Fibroblast of pulmonary artery (primary cell): ENCODE measurements at places on chromosomes 16 and 17.
A peak's percentile ranks its signal among the peaks of the same experiment; 100 is the strongest.

GRCh38 chr16:35750701-35751104 is 2291.3 kb downstream of the TP53TG3F start:
- DNase-seq = no peak

DNA sequence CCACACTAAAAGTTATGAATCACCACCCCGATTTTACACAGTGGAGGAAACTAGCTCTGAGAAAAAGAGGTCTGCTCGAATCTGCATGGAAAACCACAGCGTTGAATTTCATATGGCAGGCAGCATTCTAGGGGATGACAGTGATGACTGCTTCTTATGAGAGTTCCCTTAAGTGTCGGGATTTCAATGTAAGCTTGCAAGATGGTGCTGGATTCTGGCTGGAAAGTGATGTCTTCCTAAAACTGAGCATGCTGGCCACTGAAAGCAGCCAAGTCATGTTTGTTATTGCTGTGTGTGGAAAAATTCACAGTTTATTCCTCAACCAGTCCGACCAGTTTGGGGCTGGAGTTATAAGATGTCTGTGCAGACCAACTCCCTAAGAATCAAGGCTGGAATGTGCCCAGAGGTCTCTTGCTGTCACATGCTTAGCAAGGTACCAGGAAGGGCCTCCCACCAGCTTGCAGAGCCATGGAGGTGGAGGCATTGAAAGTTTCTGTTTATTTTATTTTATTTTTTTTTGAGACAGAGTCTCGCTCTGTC is 37.2 kb upstream of the GAN start:
- DNase-seq = no peak

DNA sequence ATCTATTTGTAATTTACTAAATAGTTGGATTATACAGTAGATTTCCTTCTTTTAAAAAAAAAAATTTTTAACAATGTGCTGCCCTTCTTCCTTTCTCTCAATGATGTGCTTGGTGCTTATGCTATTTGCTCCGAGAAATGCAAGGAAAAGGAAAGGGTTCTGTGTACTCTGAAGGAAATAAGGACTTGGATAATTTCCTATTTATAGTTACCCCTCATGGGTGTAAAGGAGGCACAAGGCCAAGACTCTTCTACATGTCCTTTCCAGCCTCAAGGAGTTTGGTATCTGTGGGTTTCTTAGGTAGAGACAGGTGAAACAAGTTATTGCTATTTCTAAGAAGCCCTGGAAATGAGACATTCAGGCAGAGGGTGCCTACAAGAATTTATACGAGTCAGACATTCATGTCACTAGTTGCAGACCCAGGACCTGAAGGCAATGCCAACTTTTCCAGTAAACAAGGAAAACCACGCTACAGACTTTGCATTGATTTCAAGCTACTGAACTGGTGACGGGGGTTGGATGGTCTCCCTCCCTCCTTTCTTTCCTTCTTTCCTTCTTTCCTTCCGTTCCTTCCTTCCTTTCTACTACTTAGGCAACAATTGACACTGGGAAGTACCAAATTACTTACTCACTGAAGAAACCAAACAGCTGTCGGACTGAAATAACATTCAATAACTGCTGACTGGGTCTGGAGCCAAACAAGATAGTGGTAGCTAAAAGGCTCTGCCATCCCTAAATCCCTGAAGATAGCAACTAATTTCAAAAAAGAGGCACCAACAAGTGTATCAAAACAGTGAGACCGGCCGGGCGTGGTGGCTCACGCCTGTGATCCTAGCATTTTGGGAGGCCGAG is 33.8 kb upstream of the GHDC start:
- DNase-seq = peak; percentile 62

- no peak for DNase-seq
Measured at GRCh38 chr17:68324114-68324513, 32.8 kb downstream of the ARSG start.

DNA sequence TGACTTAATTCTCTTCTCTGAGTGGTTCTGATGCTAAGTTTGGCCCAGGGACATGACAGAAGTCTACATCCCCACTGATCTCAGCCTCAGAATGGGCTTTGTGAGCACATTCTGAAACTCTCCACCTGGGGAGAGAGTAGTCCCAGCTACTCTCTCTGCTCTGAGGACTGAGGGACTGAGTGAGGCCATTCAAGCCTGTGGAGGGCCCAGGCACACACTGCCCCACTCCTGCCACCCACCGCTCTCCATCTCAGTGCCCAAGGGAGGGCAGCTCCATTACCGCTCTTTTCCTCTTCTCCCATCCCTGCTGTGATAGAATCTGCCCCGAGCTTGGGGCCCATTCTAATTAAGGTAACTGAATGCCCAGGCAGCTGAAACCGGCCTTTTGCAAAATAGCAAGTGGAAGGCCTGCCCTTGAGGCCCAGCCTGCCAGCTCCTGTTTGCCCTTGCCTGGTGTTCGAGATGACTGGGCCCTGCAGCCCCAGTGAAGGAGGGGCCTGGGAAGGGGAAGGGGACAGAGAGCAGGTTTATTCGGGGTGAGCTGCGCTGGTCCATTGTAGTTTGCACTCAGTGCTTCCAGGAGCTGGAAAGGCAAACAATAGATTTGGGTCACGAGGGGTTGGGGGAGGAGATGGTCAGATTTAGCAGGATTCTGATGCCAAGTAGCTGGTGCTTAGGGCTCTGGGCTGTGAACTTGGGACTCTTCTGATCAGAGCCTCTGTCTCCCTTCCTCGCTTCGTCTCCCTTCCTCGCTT is 76.2 kb downstream of the RAB11FIP4 start:
- DNase-seq = no peak

DNA sequence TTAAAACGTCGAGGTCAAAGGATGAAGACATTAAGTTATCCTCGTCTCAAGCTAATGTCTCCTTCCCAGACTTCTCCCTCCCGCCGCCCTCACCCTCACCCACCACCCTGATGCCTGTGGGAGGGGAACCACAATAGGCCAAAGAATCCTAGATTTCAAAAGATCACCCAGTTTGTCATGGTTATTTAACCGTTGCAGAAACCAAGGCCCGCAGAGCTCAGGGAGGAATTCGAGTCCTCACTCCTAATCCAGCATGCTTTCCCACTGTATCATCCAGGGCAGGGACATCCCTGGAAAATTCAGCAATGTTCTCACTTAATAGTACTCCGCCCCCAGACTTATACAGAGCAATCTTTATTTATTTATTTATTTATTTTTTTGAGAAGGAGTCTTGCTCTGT is 41.8 kb upstream of the MYH10 start:
- DNase-seq = no peak

- DNase-seq = no peak
Measured at GRCh38 chr17:49422714-49423113, 8.0 kb upstream of the PHB1 start.

DNA sequence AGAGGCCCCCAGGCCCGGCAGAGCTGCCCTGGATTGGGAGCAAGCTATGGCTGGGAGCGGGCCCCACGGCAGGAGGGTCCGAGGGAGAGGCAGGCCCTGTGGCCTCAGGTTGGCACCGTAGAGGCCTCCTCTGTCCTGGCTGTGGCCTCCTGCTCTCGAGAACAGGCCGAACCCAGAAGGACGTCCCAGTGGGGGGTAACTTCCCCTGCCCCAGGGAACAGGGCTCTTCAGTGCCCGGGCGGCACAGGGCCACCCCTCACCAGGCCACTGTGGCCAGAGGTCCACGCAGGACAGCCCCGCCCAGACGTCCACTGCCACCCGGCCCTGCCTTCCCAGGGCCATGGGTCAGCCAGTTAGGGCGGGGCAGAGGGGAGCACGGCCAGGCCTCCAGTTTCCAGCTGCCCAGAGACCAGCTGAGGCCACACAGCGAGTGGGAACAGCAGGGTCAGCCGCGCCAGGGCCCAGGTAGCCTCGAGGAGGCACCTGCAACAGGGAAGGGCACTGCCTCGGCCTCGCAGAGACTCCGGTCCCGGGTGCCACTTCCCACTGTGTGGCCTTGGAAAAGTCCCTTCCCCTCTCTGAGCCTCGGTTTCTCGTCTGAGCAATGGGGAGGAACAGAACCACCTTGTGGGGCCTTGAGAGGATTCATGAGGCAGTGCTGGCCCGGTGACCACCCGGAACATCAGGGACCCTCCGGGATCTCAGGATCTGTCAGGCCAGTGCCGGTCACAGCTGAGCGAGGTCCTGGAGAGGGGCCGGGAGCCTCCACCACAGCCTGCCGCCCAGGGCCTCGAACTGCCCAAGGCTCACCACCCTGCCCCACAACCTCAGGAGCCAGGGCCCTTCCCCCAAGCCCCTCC is 32.0 kb downstream of the ZNF469 start:
- no peak for DNase-seq

DNA sequence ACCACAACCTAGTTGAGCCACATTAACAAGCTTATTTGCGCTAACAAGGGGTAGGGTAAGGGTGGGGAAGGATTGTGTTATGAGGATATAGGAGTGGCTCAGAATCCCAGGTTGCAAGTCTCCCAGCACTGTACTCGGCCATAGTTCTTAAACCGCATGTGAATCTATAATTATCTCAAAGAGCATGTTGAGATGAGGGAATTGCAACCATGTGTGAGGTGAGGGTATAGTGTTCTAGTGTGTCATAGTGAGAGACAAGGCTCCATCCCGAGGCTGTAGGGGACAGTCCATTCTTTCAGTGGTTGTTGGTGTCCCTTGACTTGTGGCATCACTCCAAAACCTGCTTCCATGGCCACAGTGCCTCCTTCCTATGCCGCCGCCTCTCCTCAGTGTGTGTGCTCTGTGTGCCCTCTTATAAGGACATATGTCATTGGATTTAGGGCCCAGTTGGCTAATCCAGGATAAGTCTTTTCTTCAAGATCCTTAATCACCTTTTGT is 22.7 kb upstream of the ATP5MC1 start:
- no peak for DNase-seq

DNA sequence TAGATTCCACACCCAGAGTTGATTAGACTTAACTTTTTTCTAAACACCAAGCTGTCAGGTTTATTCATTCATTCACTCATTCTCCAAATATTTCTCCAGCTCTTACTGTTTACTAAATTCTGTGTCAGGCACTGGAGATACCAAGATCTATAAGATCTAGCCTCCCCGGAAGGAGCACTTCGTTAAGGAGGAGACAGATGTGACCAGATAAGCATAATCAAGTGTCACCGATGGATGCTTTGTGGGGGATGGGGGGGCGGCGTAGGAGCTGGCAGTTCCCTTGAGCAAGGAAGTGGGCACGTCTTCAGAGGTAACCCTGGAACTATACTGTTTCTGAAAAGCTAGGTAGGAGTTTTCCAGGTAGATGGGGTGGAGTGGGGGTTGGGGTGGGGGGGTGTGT is 3.8 kb upstream of the RPL26 start:
- no peak for DNase-seq

- DNase-seq = no peak
Measured at GRCh38 chr16:86726340-86726739, 148.0 kb downstream of the FOXL1 start.

DNA sequence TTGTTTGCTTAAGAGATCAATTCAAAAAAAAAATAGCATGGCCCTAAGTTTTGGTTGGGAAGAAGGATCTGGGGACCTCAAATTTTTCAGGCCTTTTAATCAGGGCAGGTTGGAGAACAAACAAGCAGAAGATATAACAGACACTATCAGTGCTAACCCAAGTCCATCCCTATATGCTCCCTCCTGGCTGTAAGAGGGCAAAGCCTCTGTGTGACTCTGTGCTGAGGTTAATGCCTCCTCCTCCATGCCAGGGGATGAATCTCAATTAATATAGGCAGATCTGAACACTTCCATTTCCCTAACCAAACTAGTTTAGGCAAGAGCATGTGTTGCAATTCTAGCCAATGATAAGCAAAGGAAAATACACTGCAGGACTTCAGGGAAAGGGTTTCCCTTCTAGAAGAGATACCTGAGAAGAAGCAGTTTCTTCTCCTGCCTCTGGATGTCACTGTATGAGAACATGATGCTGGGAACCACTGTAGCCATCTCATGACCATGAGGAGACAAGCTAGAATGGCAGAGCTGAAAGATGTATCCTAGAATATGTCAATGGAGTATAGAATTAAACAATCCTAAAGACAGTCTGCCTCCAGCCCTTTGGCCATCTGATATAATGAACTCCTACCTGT is 76.0 kb downstream of the CHD9NB start:
- peak; percentile 61 for DNase-seq

DNA sequence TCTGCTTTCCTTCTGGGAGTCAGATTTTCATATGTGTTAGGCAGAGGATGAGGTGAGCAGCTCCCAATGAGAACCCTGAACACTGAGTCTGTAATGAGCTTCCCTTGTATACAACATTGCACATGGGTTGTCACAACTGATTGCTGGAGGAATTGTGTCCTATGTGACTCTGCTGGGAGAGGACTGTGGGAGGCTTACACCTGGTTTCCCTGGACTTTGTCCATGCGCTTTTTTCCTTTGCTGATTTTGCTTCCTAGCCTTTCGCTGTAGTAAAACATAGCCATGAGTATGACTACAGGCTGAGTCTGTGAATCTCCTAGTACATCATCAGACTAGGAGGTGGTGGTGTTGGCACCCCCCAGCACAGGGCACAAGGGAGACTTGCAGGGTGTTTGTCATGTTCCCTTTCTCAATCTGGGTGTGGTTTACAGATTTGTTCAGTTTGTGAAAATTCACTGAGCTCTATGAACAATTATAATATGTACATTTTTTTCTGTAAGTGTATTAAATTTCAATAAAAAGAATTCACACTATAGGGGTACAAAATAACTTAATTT is 1.7 kb upstream of the PLK1 start:
- DNase-seq = no peak

DNA sequence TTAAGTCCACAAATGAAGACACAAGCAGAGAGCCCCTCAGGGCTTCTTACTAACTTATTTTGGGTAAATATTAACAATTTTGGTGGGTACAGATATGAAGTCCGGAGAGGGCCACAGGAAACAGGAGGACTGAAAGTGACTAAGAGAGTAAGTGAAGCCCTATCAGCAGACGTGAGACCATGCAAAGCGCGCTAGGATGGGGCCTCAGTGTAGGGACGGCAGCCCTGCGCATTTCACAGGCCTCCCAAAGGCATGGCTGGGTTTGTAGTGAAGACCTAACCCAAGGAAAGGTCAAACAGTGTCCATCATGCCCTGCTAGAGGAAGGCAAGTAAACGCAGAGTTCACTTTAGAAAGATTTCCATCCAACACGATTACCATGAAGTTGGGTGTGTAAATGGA is 60.0 kb upstream of the SREBF1 start:
- no peak for DNase-seq

DNA sequence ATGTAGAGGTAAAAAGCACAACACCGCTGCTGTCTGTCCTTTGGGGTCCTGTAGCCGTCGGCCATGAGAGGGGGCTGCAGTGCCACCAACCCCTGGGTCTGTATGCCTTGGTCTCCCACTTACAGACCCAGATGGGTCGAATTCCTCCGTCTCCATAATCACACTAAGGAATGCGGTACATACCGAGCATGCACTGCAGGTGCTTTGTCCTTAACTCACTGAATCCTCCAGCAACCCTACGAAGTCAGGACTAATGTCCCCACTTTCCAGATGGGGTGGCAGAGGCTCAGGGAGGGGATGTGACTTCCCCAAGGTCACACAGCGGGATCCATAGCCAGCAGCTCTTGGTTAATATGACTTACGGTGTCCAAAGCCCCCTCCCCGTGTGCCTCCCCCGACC is 219.9 kb upstream of the CIBAR2 start:
- no peak for DNase-seq

- DNase-seq = no peak
Measured at GRCh38 chr16:75112734-75113491, 3.7 kb downstream of the LDHD start.
